Body of pancreas (tissue), 4 donors: ENCODE measurements at places on chromosomes 1 and 21.

- H3K4me3 ChIP-seq = no peak overlapping the region
- no peaks in the 10 kb centered on the region for H3K4me1 ChIP-seq
- no peak overlapping the region for H3K27ac ChIP-seq
- no peak for DNase-seq
- no peaks in the 10 kb centered on the region for H3K27me3 ChIP-seq
- H3K36me3 ChIP-seq = no peaks in the 10 kb centered on the region
Observed at GRCh38 chr21:15431053-15431452, 298.7 kb upstream of the USP25 start.

- no peaks in the 10 kb centered on the region for H3K27me3 ChIP-seq
- no peak overlapping the region for H3K4me3 ChIP-seq
- no peaks in the 10 kb centered on the region for H3K36me3 ChIP-seq
- no peak overlapping the region for H3K27ac ChIP-seq
- no peak for DNase-seq
Observed at GRCh38 chr1:1053022-1053421, 21.1 kb downstream of the RNF223 start.

GRCh38 chr1:220701974-220702373, 11.8 kb downstream of the C1orf115 start:
- no peak overlapping the region for H3K4me3 ChIP-seq
- H3K27me3 ChIP-seq = no peaks in the 10 kb centered on the region
- H3K4me1 ChIP-seq = peaks cover 10% of the 10 kb centered on the region
- H3K27ac ChIP-seq = no peak overlapping the region
- H3K36me3 ChIP-seq = no peaks in the 10 kb centered on the region

DNA sequence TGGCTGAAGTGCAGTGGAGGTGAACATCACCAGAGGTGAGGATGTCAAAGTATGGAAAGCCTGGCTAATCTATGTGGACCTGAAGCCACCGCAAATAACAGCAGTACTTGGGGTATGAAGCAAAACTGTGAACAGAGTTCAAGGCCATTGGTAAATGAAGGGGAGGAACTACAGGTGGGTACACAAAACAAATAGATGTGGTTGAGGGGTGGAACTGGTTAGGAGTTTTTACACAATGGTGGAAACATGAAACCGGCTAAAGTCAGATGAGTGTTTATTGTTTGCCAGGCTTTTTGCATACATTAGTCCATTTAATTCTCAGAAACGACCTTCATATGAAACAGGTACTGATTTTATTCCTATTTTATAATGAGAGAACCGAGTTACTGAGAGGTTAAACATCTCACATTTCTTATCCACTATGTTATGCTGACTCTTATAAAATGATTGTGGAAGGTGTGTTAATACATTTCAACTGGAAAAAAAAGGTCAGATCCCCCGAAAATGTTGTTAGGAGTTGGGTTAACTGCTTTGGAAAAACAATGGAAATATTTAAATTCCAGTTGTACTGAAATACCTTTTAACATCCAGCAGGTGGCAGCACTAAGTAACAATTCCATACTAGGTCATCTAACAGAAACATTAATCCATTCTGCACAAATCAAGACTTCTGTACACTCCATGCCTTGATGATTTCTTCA, 44.3 kb upstream of the GTF2B start:
- H3K4me3 ChIP-seq = no peak overlapping the region
- H3K27me3 ChIP-seq = no peaks in the 10 kb centered on the region
- H3K36me3 ChIP-seq = peaks cover 10% of the 10 kb centered on the region
- DNase-seq = no peak
- no peaks in the 10 kb centered on the region for H3K4me1 ChIP-seq

DNA sequence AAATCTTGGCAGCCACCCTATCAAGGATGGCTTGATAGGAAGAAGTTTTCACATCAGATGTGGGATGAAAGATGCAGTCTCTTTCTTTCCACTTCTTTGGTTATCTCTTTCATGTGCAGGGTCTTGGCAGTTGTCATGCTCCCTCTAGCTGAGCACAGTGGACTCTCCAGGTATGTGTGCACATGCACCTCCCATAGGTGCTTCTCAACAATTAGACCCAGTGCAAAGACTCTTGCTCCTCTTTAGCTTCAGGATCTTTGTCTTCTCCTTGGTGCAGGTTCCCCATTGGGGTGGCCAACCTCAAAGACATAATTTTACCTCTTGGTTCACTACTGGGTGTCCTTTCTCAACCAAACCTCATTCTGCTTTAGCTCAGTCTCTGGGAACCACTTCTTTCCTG, 80.7 kb downstream of the TBX15 start:
- H3K4me3 ChIP-seq = no peak overlapping the region
- no peaks in the 10 kb centered on the region for H3K36me3 ChIP-seq
- no peak for DNase-seq
- no peaks in the 10 kb centered on the region for H3K27me3 ChIP-seq

DNA sequence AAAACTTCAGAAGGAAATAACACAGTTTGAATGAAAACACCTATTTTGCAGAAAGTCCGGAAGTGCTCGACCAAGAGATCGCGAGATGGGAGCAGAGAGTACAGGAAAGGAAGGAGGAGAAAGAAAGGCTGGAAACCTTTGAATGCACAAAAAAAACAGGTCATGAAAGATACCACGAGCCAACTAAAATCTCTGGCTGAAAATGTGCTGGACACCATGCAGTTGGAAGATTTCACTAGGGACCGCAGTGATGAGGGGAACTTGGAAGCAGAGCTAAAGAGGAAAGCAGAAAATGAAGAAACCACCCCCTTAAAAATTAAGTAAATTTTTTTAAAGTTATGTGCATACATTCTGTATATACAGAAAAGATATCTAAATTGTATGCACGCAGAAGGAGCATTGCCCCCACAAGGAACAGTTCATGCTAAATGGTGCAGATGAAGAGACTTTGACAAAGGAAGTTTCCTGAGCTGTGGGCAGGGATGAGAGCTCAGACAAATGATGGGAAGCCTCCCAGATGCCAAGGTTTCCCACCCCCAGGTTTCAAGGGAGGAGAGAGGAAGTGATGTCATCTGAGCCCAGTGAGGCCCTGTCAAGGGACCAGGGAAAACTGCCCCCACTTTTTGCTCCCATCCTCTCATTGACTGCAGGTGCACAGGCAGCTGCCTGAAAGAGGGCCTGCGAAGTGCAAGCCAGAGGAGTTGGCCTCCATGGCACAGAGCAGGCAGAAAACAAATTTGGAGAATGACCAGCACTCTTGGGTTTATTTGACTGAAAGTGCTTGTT, 52.5 kb downstream of the ETS2 start:
- no peak overlapping the region for H3K4me3 ChIP-seq
- no peaks in the 10 kb centered on the region for H3K27me3 ChIP-seq
- no peaks in the 10 kb centered on the region for H3K4me1 ChIP-seq
- no peak overlapping the region for H3K27ac ChIP-seq

DNA sequence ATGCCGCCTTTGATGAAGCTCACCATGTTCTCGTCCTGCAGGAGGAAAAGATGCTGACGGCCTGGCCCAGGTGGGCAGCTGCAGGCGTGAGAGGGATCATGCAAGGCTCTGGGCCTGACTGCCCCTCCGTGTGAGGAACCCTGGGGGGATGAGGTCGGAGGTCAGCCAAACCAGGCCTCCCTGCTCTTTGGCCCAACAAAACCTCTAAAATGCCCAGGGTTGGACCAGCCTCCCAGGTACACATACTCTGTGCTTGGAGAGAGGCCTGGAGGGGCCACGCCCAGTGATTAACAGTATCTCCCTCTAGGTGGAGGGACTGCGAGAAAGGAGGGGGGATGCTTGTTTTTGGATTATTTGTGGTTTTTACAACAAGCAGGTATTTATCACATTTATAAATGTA, 21.1 kb downstream of the TTC39A start:
- no peak overlapping the region for H3K4me3 ChIP-seq
- H3K27me3 ChIP-seq = no peaks in the 10 kb centered on the region
- peaks cover 21% of the 10 kb centered on the region for H3K4me1 ChIP-seq
- DNase-seq = no peak
- H3K36me3 ChIP-seq = no peaks in the 10 kb centered on the region
- H3K27ac ChIP-seq = no peak overlapping the region

GRCh38 chr1:234670967-234671626, 61.1 kb upstream of the IRF2BP2 start:
- H3K4me1 ChIP-seq = peaks cover 50% of the 10 kb centered on the region
- peak overlapping the region; percentile 83 for H3K27ac ChIP-seq
- no peaks in the 10 kb centered on the region for H3K36me3 ChIP-seq
- no peaks in the 10 kb centered on the region for H3K27me3 ChIP-seq

DNA sequence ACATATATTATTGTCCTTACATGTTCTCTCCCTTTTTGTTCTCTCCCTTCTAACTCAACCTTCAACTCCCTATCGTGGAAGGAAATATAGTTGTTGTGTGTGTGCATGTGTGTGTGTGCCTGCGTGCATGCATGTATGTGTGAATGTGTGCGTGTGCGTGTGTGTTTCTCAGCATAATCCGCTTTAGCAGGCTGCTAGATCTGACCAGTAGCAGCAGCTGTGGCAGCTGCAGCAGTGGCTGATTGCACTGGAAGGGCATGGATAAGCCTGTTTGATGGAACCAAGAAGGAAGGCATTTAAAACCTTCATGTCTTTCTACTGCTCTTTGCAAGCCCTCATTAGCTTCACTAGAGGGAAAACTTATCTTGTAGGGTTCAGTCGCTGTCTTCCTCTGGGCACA, 65.6 kb upstream of the IRF2BP2 start:
- no peak overlapping the region for H3K27ac ChIP-seq
- no peak for DNase-seq
- no peaks in the 10 kb centered on the region for H3K36me3 ChIP-seq

DNA sequence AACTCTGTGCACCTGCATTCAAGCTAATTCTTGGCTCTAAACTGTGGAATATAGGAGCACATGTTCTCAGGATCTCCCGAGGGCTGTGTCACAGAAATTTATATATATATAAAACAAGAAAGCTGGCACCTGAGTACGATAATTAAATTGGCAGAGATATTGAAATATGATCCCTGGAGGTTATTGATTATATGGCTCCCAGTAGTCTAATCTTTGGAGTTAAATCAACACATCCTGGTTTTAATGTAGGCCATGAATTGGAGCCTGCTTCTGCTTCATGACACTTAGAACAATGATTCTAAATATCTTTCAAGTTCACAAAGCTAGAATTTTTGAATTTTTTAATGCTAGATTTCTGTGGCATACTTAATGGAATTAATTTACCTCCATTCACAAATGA, 84.3 kb downstream of the CTH start:
- H3K27ac ChIP-seq = no peak overlapping the region
- no peaks in the 10 kb centered on the region for H3K27me3 ChIP-seq
- peaks cover 13% of the 10 kb centered on the region for H3K4me1 ChIP-seq

GRCh38 chr1:27618341-27619082, 14.6 kb upstream of the AHDC1 start:
- H3K27ac ChIP-seq = no peak overlapping the region
- H3K36me3 ChIP-seq = no peaks in the 10 kb centered on the region
- no peaks in the 10 kb centered on the region for H3K27me3 ChIP-seq
- no peak for DNase-seq
- H3K4me1 ChIP-seq = peaks cover 7% of the 10 kb centered on the region
- H3K4me3 ChIP-seq = no peak overlapping the region

DNA sequence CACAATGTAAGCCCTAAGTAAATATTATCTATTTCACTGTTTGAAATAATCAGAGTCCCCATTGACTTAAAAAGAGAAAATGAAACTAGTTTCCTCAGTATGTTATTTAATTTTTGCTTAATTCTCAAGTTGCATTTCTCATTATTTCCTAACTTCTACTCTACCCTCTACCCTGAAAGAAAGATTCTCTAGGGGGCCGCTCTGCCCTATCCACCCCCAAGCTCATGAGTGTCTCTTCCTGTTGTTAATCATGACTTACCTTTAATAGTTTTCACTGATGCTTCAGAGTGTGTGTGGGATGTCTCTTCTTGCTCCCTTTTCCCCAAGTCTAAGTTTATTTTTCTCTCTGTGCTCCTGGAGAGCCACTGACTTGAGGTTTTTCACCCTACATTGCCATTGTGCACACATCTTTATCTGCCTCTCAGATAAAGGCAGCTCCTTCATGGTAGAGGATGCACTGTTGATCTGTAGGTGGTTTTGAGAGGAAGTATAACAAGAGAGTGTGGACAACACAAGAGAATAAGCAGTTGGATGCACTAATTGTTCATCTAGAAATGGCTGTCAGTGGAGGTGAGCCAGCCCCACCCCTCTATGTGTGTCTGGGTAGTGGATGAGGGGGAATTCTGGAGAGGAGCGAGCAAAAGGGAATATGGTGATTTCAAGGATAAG, 261.7 kb downstream of the CHRM3 start:
- H3K27ac ChIP-seq = no peak overlapping the region
- no peaks in the 10 kb centered on the region for H3K4me1 ChIP-seq
- no peaks in the 10 kb centered on the region for H3K36me3 ChIP-seq
- H3K27me3 ChIP-seq = no peaks in the 10 kb centered on the region
- no peak overlapping the region for H3K4me3 ChIP-seq
- DNase-seq = no peak

DNA sequence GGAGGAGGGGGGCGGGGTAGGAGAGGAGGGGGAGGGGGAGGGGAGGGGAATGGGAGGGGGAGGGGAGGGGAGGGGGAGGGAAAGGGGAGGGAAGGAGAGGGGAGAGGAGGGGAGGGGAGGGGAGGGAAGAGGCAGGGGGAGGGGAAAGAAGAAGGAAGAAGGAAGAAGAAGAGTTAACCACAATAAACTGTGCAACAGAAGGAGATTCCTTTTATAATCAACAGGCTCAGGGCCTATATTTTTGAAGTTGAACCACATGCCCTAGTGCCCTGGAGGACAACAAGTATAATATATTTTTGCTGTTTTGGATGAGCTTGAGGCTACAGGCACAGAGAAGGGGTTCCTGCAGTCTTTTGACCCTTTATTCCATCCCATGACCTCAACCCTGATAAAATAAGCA, 228.2 kb upstream of the IRF2BP2 start:
- H3K27me3 ChIP-seq = no peaks in the 10 kb centered on the region
- H3K27ac ChIP-seq = no peak overlapping the region
- H3K4me1 ChIP-seq = peaks cover 11% of the 10 kb centered on the region
- DNase-seq = no peak
- no peaks in the 10 kb centered on the region for H3K36me3 ChIP-seq

DNA sequence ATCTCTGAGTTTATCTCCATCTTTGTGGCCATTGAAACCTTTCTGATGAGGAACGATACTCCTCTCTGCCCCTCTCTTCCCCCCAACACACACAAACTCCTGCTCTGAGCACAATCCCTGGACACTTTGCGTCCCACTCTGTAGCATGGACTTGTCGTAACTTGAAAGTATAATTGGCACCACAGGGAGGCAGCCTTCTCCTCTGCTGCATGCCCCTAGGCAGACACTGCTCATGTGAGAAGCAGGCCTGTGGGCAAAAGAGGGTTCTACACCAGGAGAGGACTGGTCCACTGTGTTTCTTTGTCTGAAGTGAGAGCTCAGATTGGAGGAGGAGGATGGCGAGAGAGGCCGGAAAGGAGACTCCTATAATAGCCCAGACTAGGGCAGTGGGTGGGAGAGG, 3.8 kb upstream of the PARS2 start:
- no peak overlapping the region for H3K4me3 ChIP-seq
- no peak for DNase-seq
- no peak overlapping the region for H3K27ac ChIP-seq
- no peaks in the 10 kb centered on the region for H3K36me3 ChIP-seq

GRCh38 chr1:65114322-65114721, 33.7 kb upstream of the AK4 start:
- no peak overlapping the region for H3K4me3 ChIP-seq
- H3K27me3 ChIP-seq = no peaks in the 10 kb centered on the region
- no peaks in the 10 kb centered on the region for H3K4me1 ChIP-seq
- H3K27ac ChIP-seq = no peak overlapping the region
- H3K36me3 ChIP-seq = no peaks in the 10 kb centered on the region
- DNase-seq = no peak

- no peak overlapping the region for H3K4me3 ChIP-seq
- H3K27ac ChIP-seq = no peak overlapping the region
- no peaks in the 10 kb centered on the region for H3K36me3 ChIP-seq
- H3K4me1 ChIP-seq = no peaks in the 10 kb centered on the region
- DNase-seq = no peak
Observed at GRCh38 chr21:45699966-45700365, 56.4 kb downstream of the PCBP3 start.
